Upper lobe of left lung (tissue), 6 donors: ENCODE measurements at places on chromosomes 6 and 20. TPM values are rescaled to one million over a fixed set of nuclear protein-coding genes. Genes with fewer than 3 reads are reported as not detected.

The TRIM26 gene
- total RNA-seq = 54.9 TPM

The C6orf89 gene
- 45.8 TPM for total RNA-seq

The SMPD2 gene
- total RNA-seq = 16.6 TPM

The SCGN gene
- total RNA-seq = not detected

The SNAP91 gene
- total RNA-seq = not detected

The SULF2 gene
- 15.0 TPM for total RNA-seq
